Globus pallidus (tissue), 1 donor: ENCODE measurements at places on chromosomes 5 and 9.

- DNase-seq, result no peak
Observed at GRCh38 chr5:1316588-1317340, 21.9 kb upstream of the TERT start.

DNA sequence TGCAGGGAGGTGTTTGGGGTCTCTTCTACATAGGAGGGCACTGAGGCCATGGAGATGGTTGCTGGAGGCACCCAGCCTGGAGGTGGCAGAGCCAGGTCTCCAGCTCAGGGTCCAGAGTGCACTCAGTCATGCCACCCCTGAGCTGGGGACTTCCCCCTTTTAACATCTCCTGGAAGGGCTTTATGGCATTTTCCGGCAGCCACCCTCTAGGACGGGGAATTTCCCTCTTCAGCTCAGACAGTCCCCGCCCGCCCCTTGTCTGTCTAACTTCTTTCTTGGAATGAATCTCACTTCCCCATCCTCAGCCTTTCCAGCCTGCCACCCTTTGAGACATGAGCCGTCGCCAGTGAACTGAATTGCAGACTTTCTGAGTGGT, 49.9 kb downstream of the COL15A1 start:
- DNase-seq, result peak; percentile 64

GRCh38 chr5:134116789-134117761, 2.6 kb downstream of the TCF7 start:
- DNase-seq, result no peak

- DNase-seq, result no peak
Observed at GRCh38 chr5:758698-759053, 25.9 kb downstream of the ZDHHC11B start.
